Activated T-helper 17 cell treated with anti-CD3 and anti-CD28 coated beads, Interleukin-2, amount 50 U/mL, for 72 hours (primary cell): ENCODE measurements at places on chromosomes 1 and 21.

GRCh38 chr1:68269637-68270430 lies 37.5 kb upstream of the WLS start:
- no peaks in the 10 kb centered on the region for H3K4me1 ChIP-seq
- H3K27me3 ChIP-seq: no peaks in the 10 kb centered on the region
- no peak overlapping the region for H3K27ac ChIP-seq

DNA sequence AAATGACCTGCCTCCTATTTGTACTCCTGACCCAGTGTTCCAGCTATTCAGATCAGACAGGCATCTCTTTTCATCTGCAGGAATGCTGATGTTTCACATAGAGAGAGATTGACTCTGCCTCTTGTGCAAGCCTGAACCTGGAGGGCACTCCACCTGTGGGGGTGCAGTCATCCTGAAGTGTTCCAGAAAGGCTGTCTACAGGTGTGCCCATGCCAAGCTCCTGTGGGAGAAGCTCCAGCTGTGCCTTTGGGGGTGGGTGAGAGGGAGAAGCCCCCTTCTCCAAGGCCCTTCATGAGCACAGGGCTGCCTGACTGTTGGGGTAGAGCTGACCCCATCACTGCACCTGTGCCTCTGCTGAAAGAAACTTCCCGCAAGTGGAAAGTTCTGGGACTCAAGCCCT lies 22.8 kb downstream of the IFI44 start:
- H3K4me1 ChIP-seq: no peaks in the 10 kb centered on the region
- H3K27me3 ChIP-seq: no peaks in the 10 kb centered on the region
- H3K4me3 ChIP-seq: no peak overlapping the region

DNA sequence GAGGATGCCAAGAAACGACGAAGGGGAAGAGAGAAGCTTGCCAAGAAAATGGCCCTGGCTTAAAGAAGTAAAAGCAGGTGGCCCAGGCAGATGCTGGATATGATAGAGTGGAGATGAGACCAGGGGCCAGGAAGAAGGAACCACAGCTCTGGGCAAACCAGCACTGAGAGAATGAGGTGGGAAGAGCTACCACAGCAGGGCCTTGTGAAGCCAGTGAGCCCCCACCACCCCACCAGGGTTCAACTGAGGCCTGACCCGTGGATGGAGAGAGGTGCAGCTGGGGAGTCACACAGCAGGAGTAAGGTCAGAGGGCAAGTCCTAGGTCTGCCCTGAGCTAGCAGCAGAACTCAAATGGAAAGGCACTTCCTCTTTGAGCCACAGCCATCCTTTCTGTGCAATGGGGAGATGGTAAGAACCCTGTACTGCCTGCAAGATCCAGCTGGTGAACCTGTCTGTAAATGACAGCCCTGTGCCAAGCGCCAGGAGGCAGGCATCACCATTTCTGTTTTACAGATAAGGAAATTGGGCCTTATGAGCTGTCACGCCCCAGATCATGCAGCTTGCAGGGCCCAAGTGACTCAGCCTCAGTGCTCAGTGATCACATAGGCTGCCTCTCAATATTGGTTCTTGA lies 8.5 kb downstream of the SH3BGRL3 start:
- peaks cover 51% of the 10 kb centered on the region for H3K4me1 ChIP-seq
- peak; percentile 68 for ATAC-seq
- H3K4me3 ChIP-seq: peak overlapping the region; percentile 88
- no peaks in the 10 kb centered on the region for H3K27me3 ChIP-seq

GRCh38 chr21:45135868-45136267 lies 61.5 kb downstream of the ADARB1 start:
- H3K36me3 ChIP-seq: peaks cover 15% of the 10 kb centered on the region
- no peak overlapping the region for H3K4me3 ChIP-seq
- peaks cover 4% of the 10 kb centered on the region for H3K4me1 ChIP-seq
- no peak overlapping the region for H3K27ac ChIP-seq
- no peaks in the 10 kb centered on the region for H3K27me3 ChIP-seq

GRCh38 chr1:107184888-107185287 lies 44.0 kb downstream of the NTNG1 start:
- H3K4me1 ChIP-seq: no peaks in the 10 kb centered on the region
- H3K27ac ChIP-seq: no peak overlapping the region
- ATAC-seq: no peak
- peaks cover 6% of the 10 kb centered on the region for H3K27me3 ChIP-seq
- no peaks in the 10 kb centered on the region for H3K36me3 ChIP-seq
- H3K4me3 ChIP-seq: no peak overlapping the region

DNA sequence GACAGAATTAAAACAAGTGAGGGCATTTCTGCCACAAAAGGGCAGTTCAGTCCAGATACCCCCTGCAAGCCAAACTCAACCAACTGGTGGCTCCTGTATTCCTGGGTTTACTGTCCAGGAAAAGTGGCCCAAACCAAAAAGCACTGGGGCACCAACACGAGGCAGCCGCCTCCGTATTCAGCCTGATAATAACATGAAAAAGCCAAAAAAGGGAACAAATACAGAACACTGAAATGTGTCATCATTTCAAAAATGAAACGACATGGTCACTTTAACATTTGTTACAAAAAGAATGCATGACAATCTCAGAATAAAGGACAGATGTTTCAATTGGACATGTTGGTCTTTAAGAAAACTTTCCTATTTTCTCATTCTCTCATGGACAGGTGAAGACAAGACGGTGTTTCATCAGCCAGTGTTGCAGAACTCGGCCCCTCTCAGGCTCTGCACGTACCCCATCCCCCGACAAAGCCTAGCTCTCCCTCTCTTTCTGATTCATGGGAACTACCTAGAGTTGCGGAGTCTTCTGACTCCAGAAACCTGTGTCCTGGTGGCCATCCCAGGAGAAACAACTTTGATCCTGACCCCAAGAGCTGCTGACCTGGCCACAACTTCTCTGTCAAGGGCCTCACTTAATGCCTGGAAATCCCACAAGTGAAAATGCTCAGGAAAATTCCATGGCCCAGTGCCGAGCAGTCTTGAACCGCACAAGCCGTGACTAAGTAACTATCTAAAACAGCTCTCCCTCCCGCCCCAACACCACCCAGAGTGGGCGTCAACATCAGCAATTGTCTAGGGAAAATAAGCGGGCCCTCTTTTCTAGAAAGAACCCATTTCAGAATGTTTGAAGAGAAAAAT lies 27.1 kb downstream of the ZBTB17 start:
- peaks cover 87% of the 10 kb centered on the region for H3K36me3 ChIP-seq
- H3K4me3 ChIP-seq: peak overlapping the region; percentile 82
- peak; percentile 33 for ATAC-seq

GRCh38 chr1:227994632-227995300 lies 12.0 kb upstream of the WNT3A start:
- H3K27ac ChIP-seq: no peak overlapping the region
- no peak overlapping the region for H3K4me3 ChIP-seq
- H3K4me1 ChIP-seq: no peaks in the 10 kb centered on the region
- peaks cover 15% of the 10 kb centered on the region for H3K27me3 ChIP-seq
- no peaks in the 10 kb centered on the region for H3K36me3 ChIP-seq
